GM18507 (cell line): ENCODE measurements at places on chromosomes 13 and 19.

DNA sequence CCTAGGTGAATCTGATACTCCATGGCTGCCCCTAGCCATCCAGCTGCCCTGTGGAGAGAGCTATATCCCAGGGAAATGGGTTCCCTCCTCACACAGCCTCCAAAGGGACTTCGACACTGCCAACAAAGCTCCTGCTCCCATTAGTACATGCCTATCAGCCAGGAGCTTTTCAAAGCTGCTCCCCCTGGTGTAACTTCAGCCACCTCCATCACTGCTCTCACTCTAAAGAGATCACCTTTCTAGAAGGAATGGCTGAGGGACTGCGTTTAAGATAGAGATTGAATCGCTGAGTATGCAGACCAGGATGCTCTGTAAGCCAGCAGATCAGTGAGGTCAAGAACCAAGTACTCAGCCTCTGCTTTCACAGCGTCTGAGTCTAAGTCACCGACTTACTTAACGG is 213.7 kb downstream of the NALCN start:
- DNase-seq: no peak

- DNase-seq: no peak
Measured at GRCh38 chr13:38496917-38497316, 147.3 kb downstream of the UFM1 start.

GRCh38 chr13:110536006-110536693 is 25.4 kb downstream of the RAB20 start:
- DNase-seq: no peak

GRCh38 chr13:102584434-102584833 is 12.4 kb upstream of the TPP2 start:
- DNase-seq: no peak

DNA sequence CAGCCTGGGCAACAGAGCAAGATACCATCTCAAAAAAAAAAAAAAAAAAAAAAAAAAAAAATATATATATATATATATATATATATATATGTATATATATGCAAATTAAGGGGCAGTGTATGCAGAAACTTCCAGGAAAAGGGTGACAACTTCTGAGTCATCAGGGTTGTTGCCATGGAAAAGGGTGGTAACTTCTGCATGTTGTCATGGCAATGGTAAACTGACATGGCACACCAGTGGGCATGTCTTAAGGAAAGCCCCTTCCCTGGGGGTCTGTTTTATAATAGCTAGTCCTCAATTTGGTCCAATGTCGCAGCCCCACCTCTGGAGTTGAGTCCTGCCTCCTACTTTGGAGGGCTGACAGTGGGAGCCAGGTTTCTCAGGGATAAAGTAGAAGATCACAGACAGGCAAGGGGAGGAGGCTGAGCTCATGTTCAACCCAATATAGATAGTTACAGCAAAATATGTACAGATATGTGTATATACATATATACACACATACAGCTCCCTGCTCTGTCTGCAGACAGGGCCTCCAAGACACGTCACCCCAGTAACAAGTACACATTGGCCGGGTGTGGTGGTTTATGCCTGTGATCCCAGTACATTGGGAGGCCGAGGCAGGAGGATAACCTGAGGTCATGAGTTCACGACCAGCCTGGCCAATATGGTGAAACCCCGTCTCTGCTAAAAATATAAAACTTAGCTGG is 7.2 kb upstream of the FCHO1 start:
- no peak for DNase-seq

DNA sequence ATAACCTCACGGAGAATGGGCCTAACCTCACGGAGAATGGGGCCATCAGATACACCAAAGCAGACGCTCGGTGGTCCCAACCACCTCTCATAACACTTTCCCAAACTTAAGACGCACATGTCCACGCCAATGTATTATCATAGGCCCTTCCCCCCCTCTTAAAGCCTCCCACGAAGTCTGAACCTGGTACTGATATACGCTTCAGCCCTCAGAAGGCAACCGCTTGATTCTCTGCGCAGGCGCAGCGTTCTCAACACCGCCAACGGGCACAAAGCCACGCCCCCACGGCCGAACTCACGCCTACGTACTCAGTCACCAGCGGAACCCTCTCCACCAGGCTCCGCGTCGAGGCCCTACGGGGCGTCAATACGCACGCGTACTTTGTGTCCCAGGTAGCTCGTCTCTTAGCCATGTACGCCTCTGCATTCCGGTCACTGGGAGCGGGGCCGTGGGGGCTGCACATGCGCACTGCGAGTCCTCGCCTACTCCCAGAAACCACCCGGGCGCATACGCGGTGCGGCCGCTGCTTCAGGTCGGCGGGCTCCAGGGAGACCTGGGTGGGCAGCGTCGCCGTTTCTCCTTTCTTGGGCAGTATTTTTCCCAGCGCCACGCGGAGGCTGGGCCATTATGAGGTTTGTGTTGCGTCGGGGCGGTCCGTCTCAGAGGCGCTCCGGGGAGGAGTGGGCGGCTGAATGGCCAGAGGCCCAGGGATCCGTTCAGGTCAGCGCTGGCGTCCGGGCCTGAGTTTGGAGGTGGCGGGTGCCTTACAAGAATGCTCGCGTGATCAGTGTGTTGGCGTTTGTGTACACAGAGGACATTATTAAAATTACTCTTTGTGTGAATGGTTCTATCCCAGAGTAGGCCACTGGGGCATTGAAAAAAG is 25.3 kb downstream of the ZNF582 start:
- DNase-seq: no peak

DNA sequence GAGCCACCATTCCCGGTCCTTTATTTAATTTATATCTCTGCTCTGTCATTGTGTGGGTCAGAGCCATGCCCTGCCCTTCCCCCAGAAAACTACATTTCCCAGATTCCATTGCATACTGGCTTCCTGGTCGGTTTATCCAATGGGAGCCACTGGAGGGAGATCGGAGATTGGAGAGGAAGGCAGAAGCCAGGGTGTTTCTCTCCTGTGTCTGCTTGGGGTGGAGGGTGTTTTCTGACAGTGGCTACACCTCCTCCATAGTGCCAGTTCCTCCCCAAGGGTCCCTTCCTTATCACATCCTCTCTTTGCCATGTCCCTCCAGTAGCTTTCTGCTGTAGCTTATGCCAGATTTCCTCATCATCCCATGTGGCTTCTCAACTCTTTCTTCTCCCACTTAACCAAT is 19.0 kb downstream of the OLFM2 start:
- no peak for DNase-seq

- no peak for DNase-seq
Measured at GRCh38 chr13:98478189-98479129, 98.4 kb downstream of the STK24 start.

DNA sequence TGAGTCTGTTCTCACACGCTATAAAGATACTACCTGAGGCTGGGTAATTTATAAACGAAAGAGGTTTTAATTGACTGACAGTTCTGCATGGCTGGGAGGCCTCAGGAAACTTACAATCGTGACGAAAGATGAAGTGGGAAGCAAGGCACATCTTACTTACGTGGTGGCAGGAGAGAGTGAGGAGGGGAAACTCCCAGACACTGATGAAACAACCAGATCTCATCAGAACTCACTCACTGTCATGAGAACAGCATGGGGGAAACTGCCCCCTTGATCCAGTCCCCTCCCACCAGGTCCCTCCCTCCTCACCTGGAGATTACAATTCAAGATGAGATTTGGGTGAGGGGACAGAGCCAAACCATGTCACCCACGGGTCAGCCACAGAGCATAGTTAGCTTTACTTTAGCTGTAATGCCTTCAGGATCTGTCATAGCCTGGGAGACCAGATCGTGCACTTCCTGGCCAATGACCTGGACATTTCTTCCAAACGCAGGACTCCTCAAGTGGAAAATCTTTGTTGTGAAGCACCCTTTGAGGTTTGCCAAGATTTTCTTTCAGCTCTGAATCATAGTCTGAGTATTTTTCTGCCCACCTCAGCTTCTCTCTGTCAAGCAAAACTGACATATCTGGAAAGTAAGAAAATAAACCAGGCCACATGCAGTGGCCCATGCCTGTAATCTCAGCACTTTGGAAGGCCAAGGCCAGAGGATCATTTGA is 25.2 kb upstream of the HIF3A start:
- DNase-seq: no peak

- no peak for DNase-seq
Measured at GRCh38 chr19:3179739-3180293, 1.2 kb downstream of the S1PR4 start.

GRCh38 chr19:37980419-37981170 is 73.6 kb downstream of the SIPA1L3 start:
- DNase-seq: no peak

DNA sequence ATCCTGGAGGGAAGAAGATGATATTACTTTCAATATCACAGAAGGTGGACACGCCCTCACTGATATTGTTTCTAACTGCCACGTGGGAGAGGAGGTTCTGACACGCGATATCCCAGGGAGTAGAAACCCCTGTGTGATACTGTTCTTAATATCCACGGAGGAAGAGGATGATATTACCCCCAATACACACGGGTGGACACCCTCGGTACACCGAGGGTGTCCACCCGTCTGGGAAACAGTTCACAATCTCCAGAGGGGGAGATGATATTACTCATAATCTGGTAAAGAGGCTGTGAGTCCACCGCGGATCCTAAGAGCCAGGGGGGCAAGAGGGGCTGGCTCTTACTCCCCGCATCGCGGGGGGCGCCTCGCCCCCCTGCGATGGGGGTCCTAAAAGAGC is 29.7 kb upstream of the RGCC start:
- no peak for DNase-seq

- DNase-seq: no peak
Measured at GRCh38 chr19:19588546-19588945, 29.9 kb downstream of the PBX4 start.

DNA sequence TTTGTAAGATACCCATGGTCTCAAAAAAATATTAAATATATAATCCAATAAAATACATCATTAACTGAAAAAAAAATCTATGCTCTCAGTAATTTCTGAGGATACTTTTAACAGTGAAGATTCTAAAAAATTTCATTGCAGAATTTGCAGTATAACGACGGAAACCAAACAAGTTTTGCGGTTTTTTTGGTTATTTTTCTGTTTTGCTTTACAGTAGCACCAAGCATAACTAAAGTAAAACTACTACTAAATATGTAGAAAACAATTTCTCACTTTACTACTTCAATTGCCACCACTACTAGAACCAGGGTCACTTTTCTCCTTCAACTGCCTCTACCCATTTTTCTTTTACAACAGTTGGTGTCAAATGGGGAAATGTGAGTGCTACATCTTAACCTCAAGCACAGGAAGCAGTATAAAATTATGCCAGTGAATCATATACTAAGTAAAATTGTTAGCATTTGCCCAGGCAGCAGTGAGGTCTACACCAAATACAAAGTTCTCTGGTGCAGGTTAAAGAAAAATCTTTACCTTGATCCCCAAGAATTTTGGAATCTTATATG is 24.1 kb downstream of the MICU2 start:
- DNase-seq: no peak

DNA sequence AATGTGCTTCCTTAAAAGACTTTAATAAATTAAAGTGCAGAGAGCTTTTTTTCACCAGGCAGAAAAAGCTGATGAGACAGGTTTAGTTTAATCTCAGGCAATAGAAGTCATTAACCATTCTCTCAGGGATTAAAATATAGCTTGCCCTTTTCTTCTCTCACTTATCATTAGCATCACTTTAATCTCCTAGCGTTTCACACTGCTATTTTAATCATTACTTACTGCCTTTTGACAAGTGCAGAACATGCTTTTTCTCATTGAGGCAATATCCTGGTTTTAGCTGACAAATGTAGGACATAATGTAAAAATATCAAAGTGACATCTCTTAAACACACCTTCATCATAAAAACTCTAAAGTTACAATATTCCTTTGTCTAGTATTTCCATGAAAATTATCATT is 94.6 kb downstream of the DACH1 start:
- DNase-seq: no peak

- no peak for DNase-seq
Measured at GRCh38 chr13:67934617-67935330, 704.6 kb upstream of the PCDH9 start.

- no peak for DNase-seq
Measured at GRCh38 chr13:37953696-37954095, 84.1 kb upstream of the TRPC4 start.

DNA sequence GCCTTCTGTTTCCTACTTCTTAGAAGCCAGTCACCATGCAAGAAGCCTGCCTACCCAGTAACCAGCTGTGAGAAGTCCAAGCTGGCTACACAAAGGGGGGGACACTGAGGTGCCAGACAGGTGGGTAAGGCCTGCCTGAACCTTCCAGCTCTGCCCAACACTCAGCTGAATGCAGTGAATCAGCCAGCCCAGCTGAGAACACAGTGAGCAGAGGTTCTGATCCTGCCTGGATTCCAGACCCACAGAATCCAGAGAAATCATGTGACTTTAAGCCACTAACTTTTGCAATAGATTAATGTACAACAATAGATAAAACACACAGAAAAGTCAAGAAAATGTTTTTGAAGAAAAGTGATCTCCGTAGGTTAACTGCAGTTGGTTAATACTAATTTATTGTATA is 151.7 kb downstream of the EFNB2 start:
- no peak for DNase-seq

- DNase-seq: no peak
Measured at GRCh38 chr13:111211789-111212516, 96.8 kb downstream of the ARHGEF7 start.

DNA sequence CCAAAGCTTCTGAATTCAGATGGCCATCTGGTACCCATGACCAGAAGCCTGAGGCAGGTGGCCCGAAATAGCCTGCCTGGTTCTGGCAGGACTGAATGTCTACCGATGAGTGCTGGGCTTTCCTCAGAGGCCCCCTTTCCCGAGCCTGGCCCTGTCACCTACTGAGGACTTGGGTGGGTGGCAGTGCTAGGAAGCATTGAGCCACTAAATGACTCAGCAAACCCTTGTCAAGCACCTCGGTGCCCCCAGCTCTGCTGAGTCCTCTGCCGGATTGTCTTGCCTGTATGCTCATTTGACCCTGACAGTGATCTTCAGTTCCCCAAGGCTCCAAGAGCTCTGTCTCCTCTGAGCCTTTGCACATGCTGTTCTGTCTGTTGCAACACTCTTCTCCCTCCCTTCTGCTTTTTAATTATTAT is 17.9 kb downstream of the PPP1R37 start:
- DNase-seq: no peak

- DNase-seq: no peak
Measured at GRCh38 chr19:34832581-34833112, 59.6 kb upstream of the ZNF599 start.
